Stimulated activated CD8-positive, alpha-beta memory T cell treated with anti-CD3 and anti-CD28 coated beads, Interleukin-4, amount 100 ng/mL, for 1 hour (primary cell): ENCODE measurements at places on chromosomes 1 and 21.

DNA sequence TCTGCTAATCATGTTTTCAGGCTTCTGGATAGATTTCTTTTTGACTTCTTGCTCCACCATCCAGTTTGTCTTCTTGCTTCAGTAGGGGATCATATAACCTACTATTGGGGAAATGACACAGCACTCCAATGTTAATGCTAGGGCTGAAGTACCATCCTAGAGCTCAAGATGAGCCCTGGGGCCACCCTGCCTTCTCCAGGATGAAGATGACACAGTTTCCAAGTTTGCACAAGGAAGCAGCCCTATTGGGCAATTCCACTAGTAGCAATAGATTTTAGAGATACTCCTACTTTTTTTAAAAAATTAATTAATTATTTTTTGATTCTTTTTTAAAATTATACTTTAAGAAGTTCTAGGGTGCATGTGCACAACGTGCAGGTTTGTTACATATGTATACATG lies 11.3 kb upstream of the KLF18 start:
- DNase-seq = no peak

DNA sequence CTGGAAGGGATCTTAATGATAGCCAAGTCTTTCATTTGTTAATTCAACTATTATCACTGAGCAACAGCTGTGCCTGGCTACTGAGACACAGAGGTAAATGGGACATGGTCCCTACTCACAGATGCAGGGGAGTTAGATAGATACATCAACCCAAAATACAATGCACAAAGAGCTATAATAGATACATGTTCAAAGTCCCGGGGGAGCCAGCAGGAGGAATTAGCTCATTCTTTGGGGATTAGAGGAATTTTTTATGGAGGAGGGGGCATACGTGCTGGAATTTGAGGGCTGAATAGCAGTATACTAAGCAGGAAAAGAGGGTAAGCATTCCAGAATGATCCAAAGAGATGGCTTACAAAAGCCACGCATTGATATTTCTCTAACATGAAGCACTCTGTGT lies 34.6 kb downstream of the C8B start:
- no peak for DNase-seq

DNA sequence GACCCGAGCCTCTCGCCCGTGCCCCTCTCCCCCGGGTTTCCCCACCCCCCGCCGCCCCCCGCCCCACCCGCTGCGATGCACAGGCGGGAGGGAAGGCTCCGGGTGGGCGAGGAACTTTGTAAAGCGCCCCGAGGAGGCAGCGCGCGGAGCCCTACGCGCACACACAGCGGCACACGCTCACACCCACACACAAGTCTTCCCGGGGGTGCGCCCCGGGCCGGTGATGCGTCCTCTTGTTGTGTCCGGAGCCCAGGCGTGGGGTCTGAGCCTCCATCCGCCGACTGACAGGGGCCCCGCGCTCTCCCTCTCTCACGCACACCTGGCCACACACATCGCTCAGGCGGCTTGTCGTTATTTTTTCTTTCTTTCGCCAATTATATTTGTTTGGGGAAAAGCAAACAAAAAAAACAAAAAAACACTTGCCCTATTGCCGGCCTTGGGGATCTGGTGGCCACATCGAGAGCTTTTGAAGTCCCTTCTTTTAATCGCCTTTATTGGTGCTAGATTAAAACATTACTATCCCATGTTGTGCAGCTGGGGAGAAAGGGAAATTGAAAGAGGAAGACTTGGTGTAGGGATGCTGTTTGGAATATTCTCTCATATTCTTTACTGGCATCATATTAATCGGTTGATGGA lies 770 bp downstream of the NTNG1 start:
- DNase-seq = no peak

- DNase-seq = no peak
Measured at GRCh38 chr21:32653326-32653901, 41.2 kb upstream of the CFAP298 start.

- DNase-seq = no peak
Measured at GRCh38 chr1:58584082-58584895, 7.2 kb upstream of the TACSTD2 start.

GRCh38 chr1:98351561-98351960 lies 310.0 kb upstream of the SNX7 start:
- DNase-seq = no peak

GRCh38 chr1:23667411-23667810 lies 24.2 kb upstream of the RPL11 start:
- no peak for DNase-seq

- DNase-seq = no peak
Measured at GRCh38 chr21:41446586-41446985, 20.5 kb downstream of the MX1 start.

DNA sequence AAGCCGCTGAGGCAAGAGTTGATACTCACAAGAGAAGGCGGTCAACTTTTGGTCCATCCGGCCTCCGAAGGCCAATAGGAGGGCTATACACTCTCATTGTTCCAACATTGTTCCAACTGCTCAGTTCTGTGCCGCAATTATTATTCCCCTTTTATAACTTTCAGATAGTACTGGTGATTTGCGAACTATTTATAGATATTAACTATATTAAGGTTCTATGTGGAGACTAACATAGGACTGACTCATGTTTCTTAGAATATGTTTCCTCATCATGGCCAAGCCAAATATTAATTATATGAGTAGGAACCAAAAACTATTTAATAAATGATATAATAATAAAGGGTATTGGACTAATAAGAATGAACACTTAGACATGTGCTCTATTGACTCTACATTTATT lies 96.7 kb upstream of the LBR start:
- DNase-seq = no peak

GRCh38 chr1:83060651-83061390 lies 938.1 kb downstream of the TTLL7 start:
- DNase-seq = no peak

DNA sequence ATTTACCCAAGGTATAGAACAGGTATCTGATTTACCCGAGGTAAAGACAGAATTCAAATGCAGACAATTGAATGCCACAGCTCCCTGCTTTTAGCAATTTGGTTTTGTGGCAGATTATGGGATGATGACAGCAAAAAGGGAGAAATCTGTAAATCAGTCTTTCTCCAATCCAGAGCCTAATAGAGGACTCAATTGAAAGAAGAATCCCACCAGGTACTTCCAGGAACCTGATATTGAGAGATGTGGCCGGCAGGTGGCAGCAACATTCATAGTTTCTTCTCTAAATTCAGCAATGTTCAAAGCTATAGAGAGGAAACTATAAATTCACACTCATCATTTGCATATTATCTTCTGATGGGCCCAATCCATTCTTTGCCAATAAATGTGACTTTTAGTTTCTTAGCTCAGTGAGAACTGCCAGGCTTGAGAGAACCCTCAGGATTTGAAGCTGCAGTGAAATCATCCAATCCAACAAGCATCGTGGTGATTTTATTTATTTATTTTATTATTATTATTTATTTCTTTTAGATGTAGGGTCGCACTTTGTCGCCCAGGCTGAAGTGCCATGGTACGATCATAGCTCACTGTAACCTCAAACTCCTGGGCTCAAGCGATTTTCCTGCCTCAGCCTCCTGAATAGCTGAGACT lies 9.8 kb upstream of the PHACTR4 start:
- DNase-seq = peak; percentile 52

DNA sequence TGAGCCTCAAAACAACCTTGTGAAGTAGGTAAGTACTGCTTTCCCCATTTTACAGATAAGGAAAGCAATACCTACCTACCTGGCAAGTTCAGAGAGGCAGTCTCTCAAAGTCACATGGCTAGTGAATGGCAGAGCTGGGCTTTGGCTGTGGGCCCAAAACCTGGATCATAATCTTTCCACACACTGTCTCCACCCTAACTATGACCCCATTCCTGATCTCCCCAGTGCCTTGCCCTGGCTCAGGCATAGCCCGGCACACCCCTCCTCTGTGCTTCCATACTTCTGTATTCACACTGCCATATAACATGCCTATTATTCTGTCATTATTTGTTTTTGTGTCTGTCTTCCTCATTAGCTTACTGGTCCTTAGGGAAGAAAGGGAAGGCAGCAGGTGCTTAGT lies 15.9 kb downstream of the GNG12 start:
- DNase-seq = no peak

DNA sequence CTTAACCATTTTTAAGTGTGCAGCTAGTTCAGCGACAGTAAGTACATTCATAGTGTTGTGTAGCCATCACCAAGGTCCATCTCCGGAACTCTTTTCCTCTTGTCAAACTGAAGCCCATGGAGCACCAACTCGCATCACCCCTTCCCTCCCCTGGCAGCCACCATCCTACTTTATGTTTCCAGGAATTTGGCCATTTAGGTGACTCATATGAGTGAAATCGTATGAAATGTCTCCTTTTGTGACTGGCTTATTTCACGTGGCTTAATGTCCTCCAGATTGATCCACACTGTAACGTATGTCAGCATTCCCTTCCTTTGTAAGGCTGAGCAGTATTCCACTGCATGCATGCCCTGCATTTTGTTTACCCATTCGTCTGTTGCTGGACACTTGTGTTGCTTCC lies 2.5 kb downstream of the COL6A2 start:
- no peak for DNase-seq

DNA sequence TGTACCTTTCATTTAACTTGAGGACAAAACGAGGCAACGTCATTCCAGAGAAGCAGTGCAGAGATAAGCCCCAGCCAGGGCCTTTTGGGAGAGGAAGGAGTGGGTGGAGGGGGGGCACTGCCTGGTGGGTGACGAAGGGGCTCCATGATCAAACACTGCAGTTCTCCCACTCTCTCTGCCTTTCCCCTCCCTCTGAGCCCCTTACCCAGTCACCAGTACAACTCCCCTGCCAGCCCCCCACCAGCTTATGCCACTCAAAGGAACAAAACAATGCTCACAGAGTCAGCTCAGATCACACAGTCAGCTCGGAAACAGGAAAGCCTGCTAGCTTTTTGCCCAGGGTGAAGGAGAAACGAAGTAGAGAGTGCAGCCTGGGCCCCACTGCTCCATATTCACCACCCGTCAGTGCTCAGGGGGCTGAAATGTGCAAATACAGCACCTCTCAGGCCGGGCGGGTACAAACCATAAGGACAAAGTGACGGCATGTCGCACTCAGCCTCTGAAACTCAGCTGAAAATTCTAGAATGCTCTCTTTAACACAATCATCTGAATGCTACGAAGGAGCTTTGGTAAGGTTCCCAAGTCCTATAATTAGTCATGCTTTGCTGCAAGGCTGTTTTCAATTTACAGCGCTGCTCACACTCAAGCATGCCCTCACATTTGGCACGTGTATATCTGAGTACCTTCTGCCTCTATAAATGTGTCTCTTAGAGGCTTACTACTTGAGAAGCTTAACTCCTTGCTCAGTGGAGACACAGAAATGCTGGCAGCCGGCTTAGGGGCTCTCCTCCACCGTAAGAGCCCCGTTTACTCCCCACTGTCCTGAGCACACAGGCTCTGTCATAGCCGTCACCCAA lies 65.8 kb upstream of the RAB4A start:
- DNase-seq = no peak

GRCh38 chr1:67711158-67711854 lies 26.3 kb downstream of the GADD45A start:
- DNase-seq = no peak

- DNase-seq = no peak
Measured at GRCh38 chr1:24934310-24935195, 4.5 kb upstream of the RUNX3 start.

GRCh38 chr1:60942896-60943638 lies 139.3 kb upstream of the NFIA start:
- no peak for DNase-seq

- DNase-seq = no peak
Measured at GRCh38 chr1:42593486-42594100, 64.6 kb upstream of the PPIH start.

DNA sequence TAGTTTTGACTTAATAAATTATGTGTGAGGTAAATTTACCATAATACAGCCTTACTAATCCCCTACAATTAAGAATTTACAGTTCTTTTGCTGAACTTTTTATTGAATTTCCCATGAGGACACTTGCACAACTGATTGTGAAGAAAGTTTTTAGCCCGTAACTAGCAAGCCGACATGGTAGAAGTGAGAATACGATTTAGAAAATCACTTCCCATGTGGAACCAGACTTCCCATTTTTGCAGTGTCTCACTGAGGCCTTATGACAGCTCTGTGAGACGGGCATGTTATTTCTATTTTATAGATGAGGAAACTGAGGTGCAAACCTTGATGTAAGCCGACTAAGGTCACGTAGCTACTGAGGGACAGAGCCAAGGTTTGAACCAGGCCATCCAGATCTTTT lies 32.5 kb upstream of the LMO4 start:
- no peak for DNase-seq

DNA sequence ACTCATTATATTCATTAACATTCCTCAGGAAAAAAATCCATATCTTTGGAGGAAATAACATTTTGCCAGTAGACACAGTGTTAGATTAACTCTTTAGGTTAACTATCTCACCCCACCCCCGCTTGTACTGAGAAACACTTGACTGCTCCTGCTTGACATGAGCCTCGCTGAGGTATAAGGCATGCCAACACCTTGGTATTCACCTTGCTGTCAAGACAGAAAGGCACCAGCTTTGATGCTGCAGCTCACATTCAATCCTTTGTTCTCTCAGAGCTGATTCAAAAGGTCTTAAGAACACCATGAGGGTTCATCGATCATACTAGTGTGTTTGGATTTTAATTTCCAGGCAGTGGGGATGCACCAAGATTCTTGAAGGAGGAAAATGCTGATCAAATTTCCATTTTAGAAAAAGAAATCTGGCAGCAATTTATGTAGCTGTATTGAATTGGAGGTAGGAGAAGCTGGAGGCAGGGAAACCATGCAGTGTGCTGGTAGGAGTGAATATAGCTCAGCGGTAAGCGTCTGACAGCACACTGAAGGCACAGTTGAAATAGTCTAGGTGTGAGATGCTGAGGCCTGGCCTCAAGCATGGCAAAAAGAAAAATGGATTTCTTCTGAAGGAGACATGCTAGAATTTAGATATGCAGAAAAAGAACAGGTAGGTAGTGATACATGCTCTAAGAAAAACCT lies 108.0 kb upstream of the ST6GALNAC5 start:
- DNase-seq = no peak

DNA sequence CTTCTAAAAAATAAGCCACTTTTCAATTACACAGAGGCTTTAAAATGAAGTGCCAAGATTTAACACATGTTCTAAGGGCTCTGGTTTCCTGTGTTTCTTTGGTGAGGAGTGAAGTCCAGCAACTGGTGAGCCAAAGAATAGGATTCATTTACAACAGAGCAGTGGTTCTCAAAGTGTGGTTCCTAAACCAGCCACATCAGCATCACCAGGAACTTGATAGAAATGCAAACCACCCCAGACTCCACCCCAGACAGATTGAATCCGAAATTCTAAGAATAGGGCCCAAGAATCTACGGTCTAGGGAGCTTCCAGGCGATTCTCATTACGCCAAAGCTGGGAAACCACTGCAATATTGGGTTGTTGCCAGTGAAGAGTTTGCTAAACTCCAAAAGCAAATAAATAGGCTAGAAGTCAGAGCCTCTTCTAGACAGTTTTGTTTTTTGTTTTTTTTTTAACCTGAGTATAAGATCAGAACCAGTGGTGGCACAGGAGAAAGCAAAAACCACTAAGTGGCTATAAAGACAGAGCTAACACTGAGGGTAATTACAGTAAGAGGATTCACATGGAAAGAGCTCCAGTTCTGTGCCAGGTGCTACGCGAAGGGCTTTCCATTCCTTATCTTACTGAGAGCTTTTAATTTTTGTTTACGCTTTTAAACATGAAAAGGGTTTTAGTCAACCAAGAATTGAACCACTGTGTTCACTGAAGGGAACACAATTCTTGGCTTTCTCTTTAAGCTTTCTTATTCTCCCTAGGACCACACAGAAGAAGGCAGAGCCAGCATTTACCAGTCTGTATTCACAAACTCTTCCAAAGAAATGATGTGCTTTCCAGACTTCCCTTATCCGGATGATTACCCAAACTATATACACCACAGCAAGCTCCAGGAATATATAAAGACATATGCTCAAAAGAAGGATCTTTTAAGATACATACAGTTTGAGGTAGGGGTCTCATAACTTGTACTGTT lies 42.4 kb upstream of the FMO2 start:
- DNase-seq = no peak
